ENCODE measurements at places on chromosomes 13 and 19.

- DNase-seq = no peak
Measured at GRCh38 chr13:98129059-98129746, 13.7 kb upstream of the FARP1 start.

DNA sequence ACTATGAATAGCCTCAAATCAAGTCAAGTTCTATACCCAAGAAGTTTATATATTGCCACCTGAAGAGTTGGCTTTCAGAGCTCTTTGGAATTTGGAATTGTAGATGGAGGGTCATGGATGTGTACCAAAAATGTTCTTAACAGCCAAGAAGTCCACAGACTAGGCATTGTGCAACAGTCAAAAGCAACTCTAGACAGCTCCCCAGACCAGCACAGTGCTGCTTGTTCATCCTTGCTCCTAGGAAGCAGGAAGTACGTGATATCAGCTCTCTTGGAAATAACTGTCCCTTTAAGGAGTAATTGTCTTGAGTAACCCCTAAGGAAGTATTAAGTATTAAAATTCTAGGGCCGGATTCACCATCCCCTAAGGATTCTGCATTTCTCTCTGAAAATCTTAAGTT lies 30.7 kb upstream of the IL17D start:
- peak; percentile 1 for DNase-seq

GRCh38 chr13:39196965-39197646 lies 158.8 kb downstream of the NHLRC3 start:
- DNase-seq = no peak

- DNase-seq = no peak
Measured at GRCh38 chr19:38287604-38288003, 16.4 kb upstream of the C19orf33 start.

DNA sequence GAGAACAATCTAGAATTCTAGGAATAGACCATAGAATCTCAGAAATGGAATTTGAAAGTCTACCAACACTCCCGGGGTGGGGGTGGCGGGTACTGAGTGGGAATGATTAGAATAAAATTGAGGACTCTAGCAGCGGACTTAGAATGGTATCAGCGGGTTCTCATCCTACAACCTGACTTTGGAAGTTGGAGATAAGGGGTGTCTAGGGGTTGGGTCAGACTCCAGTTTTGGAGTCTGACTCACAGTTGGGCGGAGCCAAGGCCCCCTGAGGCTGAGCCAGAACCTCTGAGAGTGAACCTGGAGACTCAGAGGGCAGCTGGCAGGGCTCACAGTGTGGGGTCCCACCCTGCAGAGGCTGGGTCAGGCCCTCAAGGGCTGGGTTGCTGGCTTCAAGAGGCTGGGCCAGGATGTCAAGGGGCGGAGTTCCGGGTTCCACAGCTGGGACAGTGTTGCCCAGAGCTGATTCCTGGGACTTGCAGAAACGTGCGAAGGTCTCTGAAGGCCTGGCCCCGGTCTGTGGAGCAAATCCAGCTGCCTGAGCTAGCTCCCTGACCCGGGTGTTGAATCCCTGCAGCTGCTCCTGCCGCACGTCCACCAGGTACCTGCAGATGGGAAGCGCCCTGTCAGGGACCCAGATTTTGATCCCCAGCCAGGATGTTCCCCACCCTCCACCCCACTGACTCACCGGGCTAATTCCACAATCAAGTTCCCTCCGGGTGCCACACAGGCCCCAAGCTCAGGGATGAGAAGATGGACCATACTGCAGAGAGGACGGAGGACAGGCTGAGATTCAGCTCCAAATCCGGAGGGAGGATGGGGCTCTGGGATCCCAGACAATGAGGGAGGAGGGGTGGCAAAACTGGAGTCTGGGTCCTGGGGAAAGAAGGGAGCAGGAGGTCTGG lies 1.6 kb upstream of the TNNI3 start:
- DNase-seq = no peak

DNA sequence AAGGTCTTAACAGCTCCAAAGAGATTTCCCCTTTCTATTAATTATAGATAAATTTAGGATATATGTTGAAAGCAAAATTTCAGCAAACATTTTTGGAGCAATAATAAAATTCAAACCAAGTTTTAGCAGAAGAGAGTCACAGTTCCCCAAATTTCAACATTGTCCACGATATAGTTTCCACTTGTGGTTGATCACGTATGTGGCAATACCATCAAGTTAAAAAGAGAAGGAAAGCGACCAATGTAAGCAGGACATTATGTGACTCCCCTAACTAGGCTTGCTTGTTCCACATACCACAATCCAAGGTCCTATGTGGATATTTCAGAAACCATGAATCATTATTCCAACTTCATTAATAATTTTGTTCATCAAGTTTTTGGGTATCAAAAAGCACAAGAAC lies 52.8 kb downstream of the ELF1 start:
- DNase-seq = no peak

GRCh38 chr13:91133941-91134802 lies 213.3 kb upstream of the MIR17HG start:
- DNase-seq = peak; percentile 56

DNA sequence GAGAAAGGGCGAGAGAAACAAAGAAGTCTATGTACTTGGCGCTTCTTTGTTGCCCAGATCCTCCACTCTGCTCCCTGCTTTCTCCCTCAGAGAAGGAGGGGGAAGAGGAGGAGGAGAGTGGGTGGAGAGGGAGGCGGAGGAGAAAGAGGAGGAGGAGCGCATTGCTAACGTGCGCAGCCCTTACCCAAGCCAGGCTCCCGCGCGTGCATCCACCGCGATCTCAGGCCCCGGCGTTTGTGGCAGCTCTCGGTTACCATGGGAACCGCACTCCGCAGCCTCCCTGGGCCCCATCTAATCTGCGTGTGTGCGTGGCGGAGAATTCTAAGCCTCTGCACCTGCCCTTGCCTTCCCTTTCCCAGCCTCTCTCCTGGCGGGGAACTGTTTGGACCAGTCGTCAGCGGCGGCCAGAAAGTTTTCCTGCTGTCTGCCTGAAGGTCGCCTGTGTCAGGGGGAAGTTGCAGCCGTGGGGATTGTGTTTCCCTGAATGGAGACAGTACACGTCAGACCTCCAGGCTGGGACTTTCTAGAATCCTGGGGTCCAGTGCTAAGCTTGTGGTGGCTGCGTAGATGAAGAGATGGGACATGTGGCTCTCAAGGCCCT lies at the start of gene ERICH6B:
ERICH6B (minus strand) TSS at position 239 of the 601 bp plus-strand sequence. CDS start 18,734 bp downstream, outside the sequence.
- DNase-seq = peak; percentile 2

GRCh38 chr13:28408235-28408848 lies 86.6 kb downstream of the FLT1 start:
- DNase-seq = no peak

DNA sequence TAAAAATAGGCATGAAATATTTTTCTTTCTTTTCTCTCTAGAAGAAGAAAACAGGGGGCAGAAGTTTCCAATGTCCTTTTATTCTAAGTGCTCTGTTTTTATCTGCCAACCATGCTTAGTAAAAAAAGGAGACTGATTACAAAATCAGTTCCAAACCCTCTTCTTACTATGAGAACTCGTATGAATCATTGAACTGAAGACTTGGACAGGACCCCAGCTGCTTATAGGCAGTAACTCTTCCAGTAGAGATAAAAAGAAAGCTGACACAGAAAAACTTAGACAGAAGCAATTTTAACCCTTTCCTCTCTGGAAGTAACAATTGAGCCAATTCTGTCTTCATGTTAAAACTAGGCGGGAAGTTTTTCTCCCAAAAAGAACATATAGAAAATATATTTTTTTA lies 24.5 kb upstream of the FREM2 start:
- peak; percentile 39 for DNase-seq

- DNase-seq = no peak
Measured at GRCh38 chr19:723714-724113, 15.0 kb downstream of the PALM start.

DNA sequence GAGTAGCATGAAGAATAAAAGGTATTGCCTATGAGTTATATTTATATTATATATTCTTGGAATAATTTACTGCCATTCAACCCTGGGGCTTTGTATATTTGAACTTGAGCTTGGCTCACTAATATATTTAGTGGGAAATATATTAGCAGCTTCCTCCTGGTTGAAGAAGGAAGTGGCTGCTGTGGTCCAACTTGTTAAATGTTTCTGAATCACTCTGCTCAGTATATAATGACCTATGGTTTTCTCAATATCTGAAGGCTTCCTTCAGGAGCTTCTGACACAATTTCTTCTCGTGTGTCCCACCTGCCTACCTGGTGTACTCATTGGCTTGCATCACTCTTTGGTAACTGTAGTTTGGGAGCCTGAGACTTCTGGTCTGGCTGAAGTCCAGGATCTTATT lies 646.4 kb downstream of the TBC1D4 start:
- DNase-seq = no peak

DNA sequence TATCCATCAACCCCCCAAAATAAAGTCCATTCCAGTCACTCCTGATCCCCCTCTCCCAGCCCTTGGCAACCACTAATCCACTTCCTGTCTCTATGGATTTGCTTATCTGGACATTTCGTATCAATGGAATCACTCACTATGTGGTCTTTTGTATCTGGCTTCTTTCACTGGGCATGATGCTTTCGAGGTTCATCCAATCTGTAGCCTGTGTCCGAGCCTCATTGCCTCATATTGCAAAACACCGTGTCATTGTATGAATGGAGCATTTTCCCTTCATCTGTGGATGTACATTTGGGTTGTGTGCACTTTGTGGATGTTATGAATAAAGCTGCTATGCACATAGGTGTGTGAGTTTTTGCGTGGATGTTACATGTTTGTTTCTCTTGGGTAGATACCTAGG lies 1.4 kb upstream of the FZR1 start:
- no peak for DNase-seq

GRCh38 chr13:93244141-93244917 lies 17.7 kb downstream of the GPC6 start:
- DNase-seq = no peak

- DNase-seq = no peak
Measured at GRCh38 chr13:29502391-29503008, 93.0 kb downstream of the SLC7A1 start.

- no peak for DNase-seq
Measured at GRCh38 chr13:40549500-40550094, 116.8 kb downstream of the FOXO1 start.

- no peak for DNase-seq
Measured at GRCh38 chr19:15516363-15516762, 8.0 kb downstream of the CYP4F22 start.

GRCh38 chr13:24738366-24738847 lies 25.6 kb upstream of the RNF17 start:
- no peak for DNase-seq

GRCh38 chr13:112716461-112716820 lies 26.6 kb downstream of the ATP11A start:
- DNase-seq = no peak

DNA sequence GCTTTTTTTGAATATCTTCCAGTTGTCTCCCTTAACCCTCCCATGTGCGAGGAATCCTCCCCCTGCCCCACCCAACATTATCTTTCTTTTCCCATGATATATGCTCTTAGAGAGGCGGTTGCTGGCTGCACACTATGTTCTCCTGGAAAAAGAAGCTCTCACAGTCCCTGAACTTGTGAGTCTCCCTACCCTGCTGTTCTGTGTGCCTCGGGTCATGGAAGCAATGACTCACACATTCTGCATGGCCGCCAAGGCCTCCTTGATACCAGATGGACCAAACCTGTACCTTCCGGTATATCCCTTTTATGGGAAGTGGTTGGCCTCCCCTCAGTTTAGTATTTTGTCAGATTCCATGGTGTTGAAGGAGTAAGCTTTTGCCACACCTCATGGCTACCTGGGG lies 705.4 kb downstream of the SLITRK6 start:
- no peak for DNase-seq

- DNase-seq = peak; percentile 10
Measured at GRCh38 chr19:3224346-3225168, at the start of gene CELF5. Gene CELF5 (plus strand): TSS chr19:3224661. CDS start chr19:3224740, 79 bp downstream.

- no peak for DNase-seq
Measured at GRCh38 chr19:12792853-12793289, 1.6 kb downstream of the JUNB start.

- DNase-seq = no peak
Measured at GRCh38 chr13:66634384-66634783, 595.8 kb downstream of the PCDH9 start.

- DNase-seq = no peak
Measured at GRCh38 chr13:31790992-31791391, 51.7 kb downstream of the RXFP2 start.

GRCh38 chr19:50478901-50479715 lies 2.5 kb upstream of the GARIN5A start:
- DNase-seq = no peak

- no peak for DNase-seq
Measured at GRCh38 chr19:29506619-29506911, 19.2 kb upstream of the VSTM2B start.

DNA sequence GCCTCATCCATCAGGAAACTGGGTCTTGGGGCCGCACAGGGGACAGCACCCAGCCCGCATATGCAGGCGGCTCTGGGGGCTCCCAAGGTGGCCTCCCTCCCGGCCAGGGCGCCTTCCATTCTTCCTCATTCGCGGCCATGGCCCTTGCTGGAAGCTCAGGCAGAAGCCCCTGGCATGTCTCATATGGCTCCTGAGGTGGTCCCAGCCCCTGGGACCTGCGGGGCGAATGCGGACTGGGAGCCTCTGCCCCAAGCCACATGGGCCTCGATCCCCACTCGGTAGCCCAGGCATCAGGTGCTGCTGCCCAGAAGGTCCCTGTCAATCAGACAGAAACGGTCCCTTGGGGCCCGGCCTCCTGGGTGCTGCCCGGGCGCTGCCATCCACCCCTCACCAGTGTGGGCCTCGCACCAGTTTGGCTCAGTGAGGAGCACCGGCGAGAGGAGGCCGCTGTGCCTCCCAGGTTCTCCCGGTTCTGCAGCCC lies 301.6 kb downstream of the TEX29 start:
- DNase-seq = no peak

DNA sequence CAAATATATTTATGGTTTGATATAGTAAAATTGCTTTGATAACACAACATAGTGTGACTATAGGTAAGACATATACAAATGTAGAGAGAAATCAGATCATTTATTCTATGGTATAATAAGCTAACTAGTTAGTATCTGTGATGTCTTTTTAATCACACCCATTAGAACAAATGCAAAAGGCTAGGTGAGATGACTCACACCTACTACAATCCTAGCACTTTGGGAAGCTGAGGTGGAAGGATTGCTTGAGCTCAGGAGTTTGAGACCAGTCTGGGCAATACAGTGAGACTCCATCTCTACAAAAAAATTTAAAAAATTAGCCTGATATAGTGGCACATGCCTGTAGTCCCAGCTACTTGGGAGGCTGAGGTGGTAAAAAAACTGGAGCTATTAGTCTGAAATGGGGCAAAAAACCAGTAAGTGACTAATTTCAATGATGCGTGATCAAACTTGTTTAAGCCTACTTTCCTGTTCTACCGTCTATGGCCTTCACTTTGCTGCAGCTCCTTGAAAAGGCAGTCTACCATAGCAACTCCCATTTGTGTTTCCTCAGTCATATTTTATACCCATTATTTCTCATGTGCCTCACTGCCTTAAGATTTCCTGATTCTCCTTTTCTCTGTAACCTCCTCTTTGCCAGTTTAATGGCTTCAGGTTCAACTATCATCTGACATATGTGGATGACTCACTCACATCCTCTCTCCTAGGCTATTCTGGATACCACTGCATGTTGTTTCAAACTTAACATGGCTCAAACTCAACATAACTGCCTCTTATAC lies 12.5 kb downstream of the ALG5 start:
- DNase-seq = no peak

Measured in fibroblast of skin of left quadriceps (primary cell).